ENCODE measurements at places on chromosomes 11 and 22.

DNA sequence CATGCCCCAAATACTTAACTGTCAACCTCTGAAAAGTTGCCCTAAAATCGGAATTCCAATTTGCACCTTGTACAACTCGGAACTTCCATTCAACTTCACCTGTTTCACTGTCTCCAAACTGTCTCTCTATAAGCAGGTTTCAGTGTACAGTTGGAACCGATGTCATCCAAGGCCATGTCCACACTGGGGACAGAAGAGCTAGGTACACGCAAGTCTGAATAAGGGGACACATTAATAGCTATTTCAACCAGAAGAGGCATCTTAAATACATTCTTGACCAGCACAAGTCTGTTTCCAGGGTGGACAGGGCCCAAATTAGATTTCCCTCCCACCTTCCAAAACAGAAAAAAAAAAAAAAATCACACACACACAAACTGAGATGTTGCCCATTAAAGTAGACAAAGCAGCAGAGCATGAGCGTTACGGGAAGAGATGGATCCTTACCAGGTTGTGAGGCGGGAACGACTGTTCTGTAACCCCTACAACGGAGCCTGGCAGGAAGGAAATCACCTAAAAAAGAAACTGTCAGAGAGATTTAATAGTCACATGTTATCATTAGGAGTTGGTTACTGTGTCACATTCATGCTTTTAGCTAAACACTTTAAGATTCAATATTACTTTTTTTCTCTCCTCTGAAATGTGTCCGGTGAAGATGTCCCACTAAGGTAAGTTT lies 1.7 kb downstream of the CREBZF start:
- no peak for DNase-seq

- DNase-seq, result no peak
These were observed 43.6 kb downstream of the LRRC32 start for GRCh38 chr11:76626921-76627401.

DNA sequence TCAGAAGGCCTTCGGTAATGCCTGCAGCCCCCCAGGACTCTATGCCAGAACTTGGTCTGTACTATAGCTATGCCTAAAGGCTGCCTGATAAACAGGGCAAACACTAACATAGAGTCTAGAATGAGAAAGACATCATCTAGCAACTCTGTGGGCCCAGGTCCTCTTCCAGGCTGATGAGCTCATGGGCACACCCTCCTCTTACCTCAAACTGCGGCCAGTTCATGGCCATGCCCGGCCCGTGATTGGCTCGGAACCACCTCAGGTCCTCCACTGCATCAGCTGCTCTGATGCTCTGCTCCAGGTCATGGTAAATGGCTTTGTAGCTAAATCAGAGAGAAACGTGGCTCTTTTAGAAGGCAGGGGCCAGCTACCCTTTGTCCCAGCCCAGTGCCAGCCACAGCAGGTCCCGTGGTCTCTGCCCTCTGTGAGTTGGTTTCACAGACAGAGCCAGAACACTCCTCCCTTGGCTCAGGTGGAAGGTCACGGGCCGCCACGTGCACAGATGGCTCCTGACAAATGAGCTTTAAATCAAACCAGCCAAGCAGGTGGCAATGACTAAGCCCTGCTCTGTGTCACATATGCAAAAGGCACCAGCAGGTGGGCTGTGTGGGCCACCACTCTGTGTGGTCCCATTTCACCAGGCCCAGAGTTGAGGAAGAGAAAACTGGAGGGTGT lies 25.0 kb upstream of the ARFGAP3 start:
- DNase-seq, result no peak

- DNase-seq, result no peak
These were observed 7.5 kb downstream of the SUSD2 start for GRCh38 chr22:24188705-24189248.

DNA sequence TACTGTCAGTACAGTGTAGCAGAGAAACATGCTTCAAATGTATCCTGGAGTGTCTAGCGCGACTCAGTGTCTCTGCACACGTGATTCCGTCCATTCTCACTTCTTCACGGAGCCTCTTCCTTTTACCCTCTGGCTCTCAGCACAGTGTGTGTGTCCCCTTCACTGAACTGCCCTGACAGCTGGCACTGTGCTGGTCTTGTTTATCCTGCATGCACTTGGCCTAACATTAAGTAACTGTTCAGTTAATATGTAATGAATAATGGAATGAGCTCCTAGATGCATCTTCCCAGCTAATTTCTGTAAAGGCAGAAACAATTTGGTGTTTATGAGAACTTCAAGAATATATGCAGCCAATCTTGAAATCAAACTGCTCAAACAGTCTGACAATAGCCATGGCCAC lies 44.4 kb downstream of the KMT5B start:
- no peak for DNase-seq

- no peak for DNase-seq
These were observed 73.2 kb upstream of the BLID start for GRCh38 chr11:122189229-122189628.

- DNase-seq, result no peak
These were observed 657 bp downstream of the ELMOD1 start for GRCh38 chr11:107591378-107592230.

DNA sequence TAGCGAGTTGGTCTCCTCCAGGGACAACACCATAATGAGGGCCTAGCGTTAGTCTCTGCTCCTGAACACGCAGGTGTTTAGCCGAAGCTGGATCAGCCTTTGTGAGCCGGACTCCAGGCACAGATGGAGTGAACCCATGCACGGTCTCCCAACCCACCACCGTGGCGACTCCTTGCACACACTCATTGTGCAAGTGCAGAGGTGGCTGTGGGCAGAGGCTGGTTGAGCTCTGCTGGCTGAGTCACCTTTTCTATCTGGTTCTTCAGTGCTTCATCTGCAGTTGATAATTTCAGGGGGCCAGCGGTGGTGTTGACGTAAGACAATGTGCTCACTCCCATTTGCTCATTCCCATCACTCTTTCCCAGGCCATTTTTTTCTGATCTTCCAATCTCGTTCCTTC lies 72.1 kb upstream of the SLC22A12 start:
- DNase-seq, result no peak

DNA sequence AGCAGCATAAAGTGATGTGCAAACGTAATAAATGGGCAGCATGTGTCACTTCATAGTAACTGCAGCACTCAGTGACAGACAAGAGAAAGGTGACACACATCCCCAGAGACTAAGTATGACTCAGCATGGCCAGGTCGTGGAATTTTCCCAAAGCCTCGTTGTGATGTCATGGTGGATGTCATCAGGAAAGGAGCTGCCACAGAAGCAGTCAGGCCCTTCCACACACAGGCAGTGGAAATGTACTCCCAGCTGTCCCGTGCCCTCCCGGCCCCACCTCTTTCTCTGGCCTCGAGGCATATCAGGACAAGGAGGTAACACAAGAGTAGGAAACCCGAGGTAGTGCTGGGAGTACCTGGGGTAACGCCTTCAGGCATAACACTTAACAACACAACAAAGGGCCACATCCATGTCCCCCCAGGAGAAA lies 8.1 kb downstream of the PC start:
- DNase-seq, result no peak

GRCh38 chr11:69170704-69171103 lies 15.0 kb downstream of the SMIM38 start:
- no peak for DNase-seq

DNA sequence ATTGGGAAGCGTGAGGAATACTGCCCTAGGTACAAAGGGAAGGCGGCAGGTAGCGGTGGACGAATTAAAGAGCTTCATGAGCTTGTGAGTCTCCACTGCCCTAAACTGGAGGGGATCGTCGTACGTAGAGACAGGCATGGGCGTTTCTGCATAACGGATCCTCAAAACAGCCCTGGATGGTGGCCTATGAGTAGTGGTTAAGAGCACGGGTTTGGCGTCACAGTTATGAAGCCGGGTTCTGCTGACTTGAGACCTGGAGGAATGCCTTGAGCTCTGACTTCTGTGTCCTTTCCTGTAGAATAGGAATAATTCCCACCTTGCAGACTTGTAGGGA lies 335 bp downstream of the TMEM138 start:
- DNase-seq, result peak; percentile 19

DNA sequence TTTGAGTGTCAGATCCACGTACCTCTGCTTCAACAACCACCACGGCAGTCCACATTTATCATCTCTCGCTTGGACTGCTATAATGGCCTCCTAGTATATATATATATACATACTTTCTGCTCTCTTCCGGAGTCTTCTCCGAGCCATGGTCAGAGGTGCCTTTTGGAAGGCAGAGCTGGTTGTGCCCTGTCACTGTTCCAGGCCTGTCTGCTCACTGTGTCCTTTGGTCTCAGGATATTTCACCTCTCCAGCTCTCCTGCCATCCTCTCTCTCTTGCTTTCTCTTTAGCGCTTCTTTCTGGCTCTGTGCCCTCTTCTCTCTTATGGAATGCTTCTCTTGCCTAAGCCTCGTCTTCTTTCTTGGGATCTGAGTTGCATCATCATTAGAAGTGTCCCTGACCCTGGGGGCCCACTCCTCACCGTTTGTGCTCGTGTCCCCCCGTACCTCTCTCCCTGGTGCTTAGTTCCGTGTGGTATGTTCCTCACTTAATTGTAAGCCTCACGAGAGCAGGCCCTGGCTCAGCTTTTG lies 86.1 kb upstream of the RASSF10 start:
- no peak for DNase-seq

GRCh38 chr11:16792426-16792825 lies 54.0 kb downstream of the C11orf58 start:
- DNase-seq, result no peak

DNA sequence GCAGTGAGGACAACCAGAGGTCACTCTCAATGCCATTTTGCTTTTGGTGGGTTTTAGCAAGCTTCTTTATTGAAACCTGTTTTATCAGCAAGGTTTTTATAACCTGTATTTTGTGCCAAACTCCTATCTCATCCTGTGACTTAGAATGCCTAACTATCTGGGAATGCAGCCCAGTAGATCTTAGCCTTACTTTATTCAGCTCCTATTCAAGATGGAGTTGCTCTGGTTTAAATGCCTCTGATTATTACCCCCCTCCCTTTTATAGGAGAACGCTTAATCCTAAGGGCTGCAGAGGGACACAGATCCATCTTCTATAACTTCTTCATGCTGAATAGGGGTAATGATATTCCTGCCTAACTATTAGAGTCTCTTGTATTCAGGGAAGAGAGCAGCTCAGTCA lies 179.1 kb downstream of the KIF18A start:
- no peak for DNase-seq

DNA sequence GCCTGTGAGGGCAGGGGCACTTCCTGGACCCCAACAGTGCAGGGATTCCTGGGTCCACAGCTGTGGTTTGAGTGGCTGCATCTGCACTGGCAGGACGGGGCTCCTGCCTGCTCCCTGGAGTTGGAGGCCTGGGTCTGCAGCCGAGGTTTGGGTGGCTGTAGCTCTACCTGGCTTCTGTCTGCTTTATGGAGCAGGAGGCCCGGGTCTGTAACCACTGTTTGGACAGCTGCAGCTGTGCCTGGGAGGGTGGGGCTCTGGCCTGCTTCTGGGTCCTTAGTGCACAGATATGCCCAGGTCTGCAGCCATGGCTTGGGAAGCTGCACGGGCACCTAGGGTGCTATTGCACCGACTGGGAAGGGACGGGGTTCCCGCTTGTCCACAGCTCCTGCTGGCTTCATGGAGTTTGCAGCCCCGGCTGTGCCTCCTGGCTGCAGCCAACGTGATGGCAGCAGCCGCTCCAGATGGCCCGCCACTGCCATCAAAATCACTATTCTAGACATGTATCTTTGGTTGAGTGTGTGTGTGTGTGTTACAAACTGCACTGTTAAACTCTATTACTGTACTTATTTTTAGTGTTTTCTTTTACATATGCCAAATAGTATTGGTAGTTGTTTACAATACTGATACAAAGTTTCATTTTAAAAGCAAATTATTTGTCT lies 412.3 kb upstream of the KIRREL3 start:
- no peak for DNase-seq

DNA sequence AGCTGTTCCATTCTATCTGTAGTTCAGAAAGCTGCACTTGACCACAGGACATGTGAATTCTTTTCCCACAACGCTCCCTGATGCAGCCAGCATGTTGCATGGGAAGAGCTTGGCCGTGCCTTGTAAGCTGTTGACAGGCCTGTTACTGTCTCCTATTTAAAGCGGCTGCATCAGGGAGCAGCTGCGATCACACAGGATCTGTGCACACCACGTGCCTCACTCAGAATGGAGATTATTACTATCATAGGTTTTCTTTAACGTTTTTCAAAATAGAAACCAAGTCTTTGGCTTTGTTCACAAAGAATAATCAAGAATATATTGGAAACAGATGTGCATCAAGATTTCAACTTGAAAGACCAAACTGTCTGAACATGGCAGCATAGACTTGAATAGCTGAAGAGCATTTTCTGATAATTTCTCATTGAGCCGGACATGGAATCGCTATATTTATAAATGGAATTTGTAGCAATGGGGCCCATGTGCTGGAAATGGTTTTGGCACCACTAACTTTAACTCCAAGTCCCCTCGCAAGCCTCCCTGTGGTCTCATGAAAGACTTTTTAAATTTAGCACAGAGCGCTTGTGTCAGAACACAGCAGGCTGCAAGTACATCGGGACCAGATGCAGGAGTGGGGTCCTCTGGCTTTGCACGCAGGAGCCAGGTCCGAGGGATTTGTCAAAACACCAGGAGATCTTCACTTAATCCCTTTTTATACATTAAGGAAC lies 40.8 kb upstream of the MYO18B start:
- DNase-seq, result no peak

DNA sequence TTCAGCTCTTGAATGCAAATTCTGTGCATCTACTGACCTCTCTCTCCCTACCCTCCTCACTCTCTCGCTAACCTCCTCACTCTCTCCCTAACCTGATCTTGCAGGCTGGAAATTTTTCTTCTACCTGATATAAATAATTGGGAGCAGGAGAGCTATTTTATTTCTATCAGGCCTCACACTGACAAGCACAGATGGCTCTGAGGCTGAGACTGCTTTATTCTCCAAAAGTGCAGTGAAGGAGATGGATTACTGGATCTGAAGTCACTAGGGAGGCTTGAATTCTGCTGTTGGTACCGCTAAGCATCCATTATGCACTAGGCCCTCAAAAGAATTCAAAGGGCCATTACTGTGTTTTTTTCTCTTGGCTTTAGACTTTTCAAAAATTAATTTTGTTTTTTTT lies 19.4 kb upstream of the LDHA start:
- no peak for DNase-seq

DNA sequence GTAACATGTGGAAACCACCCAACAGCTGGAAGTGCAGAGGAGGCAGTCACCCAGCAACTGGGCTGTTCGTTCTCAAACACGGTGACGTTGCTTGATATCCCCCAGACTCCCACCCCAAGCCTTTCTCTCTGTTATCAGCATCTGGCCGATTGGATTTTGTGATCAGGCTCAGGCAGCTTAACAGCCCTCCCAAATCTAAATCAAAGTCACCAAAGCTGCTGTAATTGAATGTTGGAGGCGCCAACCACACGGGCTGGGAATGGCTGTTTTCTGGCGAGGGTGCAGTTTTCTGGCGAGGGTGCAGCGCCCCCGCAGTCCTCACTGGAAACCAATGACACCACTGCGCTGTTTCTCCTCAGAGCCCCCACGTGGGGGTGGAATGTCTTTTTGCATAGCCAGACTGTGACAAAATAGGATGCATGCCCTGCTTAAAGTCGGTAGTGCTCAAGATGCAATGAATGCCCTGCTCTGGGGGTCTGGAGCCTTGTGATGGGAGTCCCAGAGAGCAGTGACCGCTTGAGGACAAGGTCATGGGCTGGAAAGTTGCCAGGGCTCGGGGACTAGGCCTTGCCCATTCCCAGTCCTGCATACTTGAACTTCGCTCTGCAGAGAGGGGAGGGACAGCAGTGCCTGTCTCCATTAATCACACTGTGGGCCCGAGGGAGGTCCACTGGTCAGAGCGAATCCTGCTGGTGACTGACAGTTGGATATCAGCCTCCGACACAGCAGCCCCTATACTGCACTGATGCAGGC lies 105.3 kb downstream of the MORC2 start:
- DNase-seq, result no peak
